ENCODE measurements at places on chromosomes 6 and 20. TPM values are rescaled to one million over a fixed set of nuclear protein-coding genes. Genes with fewer than 3 reads are reported as not detected.

QRSL1 gene
- 10.2 TPM for polyA plus RNA-seq

PTGIS gene
- polyA plus RNA-seq = 6.8 TPM

TAGAP gene
- not detected for polyA plus RNA-seq

IL17F gene
- not detected for polyA plus RNA-seq

E2F1 gene
- polyA plus RNA-seq = 3.5 TPM

FAM135A gene
- polyA plus RNA-seq = 5.5 TPM

PDYN gene
- polyA plus RNA-seq = not detected

ERVFRD-1 gene
- not detected for polyA plus RNA-seq

BCAS1 gene
- polyA plus RNA-seq = not detected

BMP2 gene
- polyA plus RNA-seq = 1.9 TPM

PTCRA gene
- polyA plus RNA-seq = not detected

PRELID3B gene
- 66.6 TPM for polyA plus RNA-seq

HCK gene
- not detected for polyA plus RNA-seq

C6orf163 gene
- polyA plus RNA-seq = 0.33 TPM

HLA-DOB gene
- polyA plus RNA-seq = 0.49 TPM

All from fibroblast of lung (primary cell).